ENCODE measurements at places on chromosomes 3 and 15.

GRCh38 chr3:53161820-53162671 is 1.0 kb downstream of the PRKCD start:
- peak; percentile 76 for DNase-seq

DNA sequence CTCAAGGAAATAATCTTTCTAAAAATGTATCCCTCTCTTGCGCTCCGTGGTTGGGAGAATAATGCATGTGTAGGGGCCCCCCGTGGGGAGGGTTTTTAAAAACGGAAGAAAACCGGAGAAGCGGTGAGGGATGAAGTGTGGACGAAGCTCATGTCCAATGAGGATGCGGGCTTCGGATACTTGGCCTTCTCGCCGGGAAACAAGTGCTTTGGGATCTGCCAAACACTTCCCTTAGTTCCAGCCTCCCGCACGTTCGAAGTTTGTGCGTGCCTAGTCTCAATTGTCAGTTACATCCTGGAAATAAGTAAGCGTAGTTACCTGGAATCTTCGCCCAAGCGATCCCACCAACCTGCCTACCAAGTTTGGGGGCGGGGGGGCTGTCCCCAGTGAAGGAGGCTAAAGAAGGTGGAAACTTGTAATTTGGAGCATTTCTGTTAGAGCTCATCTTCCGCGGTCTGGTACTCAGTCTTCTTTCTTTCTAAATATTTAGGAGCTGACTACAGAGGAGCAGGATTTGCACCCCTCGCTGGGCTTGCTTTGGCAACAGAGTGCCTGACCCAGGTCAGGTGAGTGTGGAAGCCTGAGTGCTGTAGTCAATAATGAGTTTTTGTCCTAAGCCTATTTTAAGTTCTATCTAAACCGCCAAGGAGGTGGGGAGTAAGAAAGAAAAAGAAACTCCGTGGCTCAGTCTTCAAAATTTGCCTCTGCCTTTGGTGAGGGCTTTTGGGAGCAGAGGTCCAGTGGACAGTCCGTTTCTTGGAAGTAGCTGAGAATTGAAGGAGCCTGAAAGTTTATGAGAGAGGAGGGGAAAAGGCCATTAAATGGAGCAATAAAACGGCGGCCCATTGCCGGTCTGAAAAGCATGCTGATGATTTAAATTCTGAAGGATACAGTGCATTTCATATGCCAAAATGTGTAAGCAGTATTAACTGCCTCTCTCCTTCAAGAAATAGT is 1.1 kb downstream of the ITPR1 start:
- no peak for DNase-seq

DNA sequence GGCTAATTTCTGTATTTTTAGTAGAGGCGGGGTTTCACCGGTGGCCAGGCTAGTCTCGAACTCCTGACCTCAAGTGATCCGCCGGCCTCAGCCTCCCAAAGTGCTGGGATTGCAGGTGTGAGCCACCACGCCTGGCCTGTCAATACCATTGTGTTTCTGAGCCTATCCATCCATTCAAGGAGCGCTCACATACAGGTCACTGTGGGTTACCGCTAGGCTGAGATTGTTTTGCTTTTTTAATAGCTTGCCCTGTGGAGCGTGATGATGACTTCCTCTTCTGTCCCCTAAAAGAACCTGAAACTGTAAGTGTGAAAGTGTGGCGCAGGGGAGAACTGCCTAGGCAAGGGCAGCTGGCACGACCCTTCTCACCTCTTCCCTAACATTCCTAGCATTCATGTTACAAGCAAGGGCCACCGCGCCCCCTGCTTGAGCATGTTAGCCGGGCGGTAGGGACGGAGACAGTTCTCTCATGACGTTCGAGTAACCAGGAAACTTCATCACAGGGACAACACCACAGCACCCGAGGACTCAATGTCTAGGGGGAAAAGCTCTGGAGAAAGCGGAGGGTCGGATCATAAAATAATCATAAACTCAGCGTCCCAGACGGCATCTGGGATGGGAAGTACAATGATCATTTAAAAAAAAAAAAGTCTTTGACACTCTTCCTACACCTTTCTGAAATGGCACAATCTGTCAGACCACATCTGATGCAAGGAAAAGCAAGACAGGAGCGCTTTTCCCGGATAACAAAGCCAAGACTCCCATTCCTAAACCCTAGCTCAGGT is 790 bp downstream of the LAMP3 start:
- DNase-seq: peak; percentile 84

DNA sequence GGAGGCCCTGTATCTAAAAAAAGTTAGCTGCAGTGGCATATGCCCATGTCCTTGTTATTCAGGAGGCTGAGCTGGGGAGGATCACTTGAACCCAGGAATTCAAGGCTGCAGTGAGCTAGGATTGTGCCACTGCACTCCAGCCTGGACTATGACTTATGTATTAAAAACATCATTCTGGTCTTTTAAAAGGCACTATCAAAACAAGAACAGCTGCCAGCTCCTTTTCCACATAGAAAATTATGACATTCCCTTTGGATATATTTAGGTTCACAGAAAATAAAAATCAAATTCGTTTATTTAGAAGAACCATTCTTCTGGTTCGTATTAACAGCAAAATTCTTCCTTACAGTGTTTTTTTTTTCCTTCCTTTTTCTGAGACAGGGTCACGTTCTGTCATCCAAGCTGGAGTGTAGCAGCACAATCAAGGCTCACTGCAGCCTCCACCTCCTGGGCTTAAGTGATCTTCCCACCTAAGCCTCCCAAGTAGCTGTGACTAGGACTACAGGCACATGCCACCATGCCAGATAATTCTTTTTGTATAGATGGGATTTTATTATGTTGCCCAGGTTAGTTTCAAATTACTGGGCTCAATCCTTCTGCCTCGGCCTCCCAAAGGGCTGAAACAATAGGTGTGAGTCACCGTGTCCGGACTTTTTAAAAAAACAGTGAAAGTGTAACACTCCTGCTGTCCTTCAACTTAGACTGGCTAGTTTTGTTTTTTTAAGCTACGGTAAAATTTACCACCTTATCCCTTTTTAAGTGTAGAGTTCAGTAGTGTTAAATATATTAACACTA is 13.9 kb downstream of the ICE2 start:
- DNase-seq: no peak

DNA sequence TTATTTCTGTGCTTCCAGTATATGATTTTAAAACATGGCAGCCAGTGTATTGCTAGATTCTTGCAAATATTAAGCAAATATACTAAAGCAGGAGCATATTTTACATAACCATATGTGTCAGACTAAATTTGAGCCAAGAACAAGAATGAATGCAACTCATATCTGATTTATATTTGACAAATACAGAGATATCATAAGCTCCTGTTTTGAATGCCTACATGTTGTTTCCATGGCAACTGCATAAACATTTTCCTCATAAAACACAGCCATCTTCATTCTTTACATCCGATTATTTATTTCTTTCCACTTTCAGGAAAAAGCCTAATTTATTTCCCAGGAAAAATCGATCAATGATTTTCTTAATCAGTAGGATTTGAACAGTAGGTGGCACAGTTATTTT is 172.2 kb upstream of the TSPAN3 start:
- no peak for DNase-seq
